ENCODE measurements at places on chromosomes 16 and 17.

- DNase-seq = no peak
Measured at GRCh38 chr17:14070344-14070984, 1.2 kb downstream of the COX10 start.

DNA sequence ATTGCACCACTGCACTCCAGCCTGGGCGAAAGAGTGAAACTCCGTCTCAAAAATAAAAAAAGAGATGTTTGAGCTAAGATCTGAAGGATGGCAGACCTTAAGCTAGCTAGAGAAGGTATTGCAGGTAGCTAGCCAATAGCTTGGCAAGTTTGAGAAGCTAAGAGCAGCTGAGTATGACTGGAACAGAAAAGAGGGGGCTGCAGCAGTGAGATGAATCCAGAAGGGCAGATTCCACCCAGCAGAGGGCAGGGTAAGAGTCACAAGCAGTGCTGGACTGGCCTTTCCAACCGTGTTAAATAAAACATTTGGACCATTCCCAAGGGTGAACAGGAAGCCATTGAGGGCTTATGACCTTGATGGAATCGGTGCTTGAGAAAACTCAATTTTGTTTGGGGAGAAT is 5.7 kb upstream of the PHAF1 start:
- DNase-seq = no peak

GRCh38 chr17:41251261-41251660 is 1.8 kb downstream of the KRTAP9-4 start:
- DNase-seq = no peak

- DNase-seq = no peak
Measured at GRCh38 chr17:47338026-47338425, 14.3 kb downstream of the EFCAB13 start.

DNA sequence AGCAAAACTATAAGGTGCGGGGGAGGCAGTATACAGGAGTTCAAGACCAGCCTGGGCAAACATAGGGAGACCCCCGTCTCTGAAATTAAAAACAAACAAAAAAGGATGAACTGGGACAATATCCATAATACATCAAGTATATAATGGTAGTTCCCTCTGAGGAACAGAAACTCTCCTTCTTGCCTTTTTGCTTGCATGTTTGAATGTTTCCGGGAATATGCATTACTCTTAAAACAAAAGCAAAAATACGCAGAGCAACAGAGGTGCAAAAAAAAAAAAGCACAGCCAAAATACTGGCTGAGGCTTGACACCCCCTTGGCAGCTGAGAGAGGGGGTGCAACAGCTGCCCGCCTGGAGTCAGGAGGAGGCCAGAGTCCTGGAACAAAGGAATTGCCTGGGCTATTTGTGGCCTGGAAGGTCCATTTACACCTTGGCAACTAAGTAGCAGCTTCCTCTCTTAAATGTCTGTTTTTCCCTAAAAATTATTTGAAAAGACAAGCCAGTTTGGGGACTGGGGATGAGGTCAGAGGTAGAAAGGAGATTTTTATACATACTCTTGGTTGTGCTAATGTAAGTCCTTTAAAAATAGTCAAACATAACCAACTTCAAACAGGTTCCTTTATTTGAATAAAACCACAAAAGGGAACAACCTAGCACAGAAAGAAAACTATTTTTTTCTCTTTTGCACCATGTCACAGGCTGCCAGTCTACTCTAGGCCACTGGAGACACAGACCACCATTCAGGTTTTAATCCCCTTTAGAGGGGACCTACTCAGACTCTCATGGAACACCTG is 19.5 kb downstream of the USP7 start:
- no peak for DNase-seq

- DNase-seq = peak; percentile 68
Measured at GRCh38 chr17:73595479-73595878, 48.8 kb downstream of the SDK2 start.

- DNase-seq = peak; percentile 49
Measured at GRCh38 chr16:89983536-89983935, 35.0 kb downstream of the DEF8 start.

DNA sequence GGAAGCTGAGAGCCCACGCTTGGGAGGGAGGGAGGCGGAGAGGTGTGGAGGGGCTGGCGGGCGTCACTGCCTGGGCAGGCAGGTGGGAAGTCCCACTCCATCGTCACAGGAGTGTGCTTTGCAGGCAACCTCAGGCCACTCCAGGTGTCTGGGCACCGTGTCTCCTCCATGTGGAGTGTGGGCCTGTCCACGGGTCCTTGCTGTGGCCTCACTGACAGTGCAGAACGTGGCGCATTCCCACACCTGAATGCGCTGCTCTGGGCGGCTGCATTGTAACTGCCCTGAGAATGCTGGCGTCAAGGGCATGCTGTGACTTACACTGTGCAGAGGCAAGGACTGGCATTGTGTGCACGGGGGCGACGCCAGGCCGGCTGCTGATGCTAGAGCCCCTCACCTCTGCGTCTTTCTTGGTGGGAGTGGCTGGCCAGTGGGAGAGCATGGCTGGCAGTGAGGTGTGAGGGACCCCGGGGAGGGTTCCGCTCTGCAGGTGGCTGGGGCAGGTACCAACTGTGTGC is 66.4 kb downstream of the BANP start:
- DNase-seq = no peak

- DNase-seq = no peak
Measured at GRCh38 chr17:29546830-29547229, 20.0 kb downstream of the ABHD15 start.

DNA sequence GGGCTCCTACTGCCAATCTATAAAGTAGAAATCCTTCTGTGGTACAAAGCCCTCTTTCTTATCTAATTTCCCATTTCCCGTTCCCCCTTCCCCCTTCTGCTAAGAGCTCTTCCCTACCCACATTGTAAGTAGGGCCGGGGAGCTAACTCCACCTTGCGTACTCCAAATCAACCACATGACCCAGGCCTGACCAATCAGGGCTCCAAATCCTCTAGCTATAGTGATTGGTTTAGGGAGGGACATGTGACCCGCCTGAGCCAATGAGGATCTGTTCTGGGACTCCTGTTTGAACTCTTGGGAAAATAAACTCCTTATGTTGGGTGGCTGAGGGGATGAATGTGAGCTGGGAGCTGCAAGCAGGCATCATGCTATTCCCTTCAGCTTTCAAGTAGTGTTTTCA is 40.9 kb upstream of the MEOX1 start:
- DNase-seq = peak; percentile 37

DNA sequence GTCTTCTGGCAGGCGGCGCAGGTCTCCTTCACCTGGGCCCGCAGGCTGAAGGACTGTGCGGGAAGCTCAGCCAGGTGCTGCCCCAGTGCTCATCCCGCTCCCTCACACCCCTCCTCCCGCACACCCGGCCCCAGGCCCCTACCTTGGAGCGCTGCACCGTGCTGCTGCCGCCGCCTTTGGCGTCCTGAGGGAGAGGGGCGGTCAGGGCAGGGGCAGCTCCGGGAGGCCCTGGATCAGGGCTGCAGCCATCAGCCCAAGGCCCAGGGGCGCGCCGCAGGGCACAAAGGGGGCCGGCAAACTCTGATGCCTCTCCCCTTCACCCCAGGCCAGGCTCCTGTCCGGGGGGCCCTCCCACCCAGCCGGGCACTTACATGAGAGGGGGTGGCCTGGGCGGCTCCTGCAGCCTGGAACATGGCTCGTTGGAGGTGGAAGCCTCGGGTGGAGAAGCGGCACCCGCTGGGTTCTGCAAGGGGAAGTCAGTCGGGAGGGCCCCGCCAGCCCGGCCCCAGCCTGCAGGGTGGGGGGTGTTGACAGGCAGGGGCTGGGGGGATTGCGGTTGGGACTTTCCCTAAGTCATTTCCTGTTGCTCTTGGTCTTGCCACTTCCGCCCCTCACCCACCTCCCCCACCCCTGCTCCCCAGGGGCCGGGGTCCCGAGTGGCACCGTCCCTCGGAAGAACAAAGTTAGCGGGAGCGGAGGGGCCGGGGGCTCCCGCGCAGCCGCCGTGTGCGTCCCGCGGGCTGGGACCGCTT is 863 bp downstream of the LIMD2 start:
- DNase-seq = peak; percentile 85

DNA sequence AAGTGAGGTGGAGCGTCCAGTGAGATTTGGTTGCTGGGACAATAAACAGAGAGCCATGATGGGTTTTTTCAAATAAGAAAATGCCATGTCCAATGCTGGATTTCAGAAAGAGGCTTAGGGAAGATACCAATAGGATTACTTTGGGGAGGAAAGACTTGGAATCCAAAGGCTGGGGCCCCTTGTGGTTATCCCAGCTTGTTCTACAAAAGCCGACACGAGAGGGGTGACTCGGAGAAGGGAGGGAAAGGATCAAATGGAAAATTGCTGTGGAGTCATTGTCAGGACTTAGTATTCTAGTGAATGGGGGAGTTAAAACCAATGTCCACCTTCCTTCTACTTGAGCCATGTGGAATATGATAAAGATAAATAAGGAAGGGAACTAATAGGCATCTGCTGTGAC is 305.5 kb downstream of the SOX9 start:
- DNase-seq = no peak

DNA sequence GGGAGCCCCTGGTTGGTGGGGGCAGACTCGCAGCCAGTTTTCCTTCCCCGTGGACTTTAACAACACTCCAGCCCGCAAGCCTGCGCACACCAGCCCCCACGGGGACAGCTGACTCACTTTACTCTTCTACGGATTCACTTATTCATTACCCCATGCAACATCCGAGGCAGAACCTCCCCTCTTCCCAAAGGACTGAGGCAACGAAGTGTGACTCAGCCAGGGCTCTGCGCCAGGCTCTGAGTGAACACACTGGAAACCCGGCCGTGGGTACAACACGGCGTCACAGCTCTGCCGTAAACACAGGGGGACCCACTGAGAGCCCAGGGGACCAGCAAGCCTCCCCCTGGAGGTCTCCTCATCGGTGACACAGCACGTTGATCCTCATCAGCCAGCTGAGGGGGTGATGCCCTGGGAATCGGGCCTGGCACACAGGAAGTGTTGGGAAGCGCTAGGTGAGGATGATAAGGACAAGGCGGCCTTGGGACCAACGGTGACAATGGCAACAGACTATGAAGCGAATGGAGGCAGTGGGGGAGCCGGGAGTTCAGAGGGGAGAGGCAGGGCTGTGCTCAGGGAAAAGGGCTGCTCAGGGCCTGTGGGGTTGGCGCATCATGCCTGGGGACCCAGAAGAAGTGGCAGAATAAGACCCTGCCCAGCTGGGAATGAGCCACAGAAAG is 14.6 kb downstream of the COTL1 start:
- DNase-seq = peak; percentile 80

- no peak for DNase-seq
Measured at GRCh38 chr16:77790009-77790372, 1.6 kb downstream of the VAT1L start.

GRCh38 chr16:77057161-77057774 is 133.7 kb upstream of the MON1B start:
- DNase-seq = no peak

- DNase-seq = no peak
Measured at GRCh38 chr17:76331083-76331482, 22.6 kb downstream of the PRPSAP1 start.

GRCh38 chr17:5976251-5976650 is 93.9 kb upstream of the WSCD1 start:
- DNase-seq = no peak

DNA sequence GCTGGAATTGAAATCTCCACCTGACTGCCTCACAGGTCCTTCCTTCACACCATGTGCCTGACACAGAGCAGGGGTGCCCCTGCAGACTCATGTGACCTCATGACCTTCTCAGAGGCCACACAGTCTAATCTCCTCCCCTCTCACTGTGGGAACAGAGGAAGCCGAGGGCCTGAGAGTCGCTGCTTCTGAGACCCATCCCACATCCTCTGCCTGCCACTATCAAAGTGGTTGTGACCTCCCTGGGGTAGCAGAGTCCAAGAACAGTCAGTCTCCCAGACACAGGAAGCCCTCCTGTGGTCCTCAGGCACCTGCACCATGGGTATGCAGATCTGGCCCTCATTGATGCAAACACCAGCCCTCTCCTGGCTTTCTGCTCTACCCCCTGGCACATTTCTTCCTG is 78.5 kb downstream of the RAB11FIP4 start:
- no peak for DNase-seq

- DNase-seq = no peak
Measured at GRCh38 chr16:81646561-81646960, 132.5 kb upstream of the PLCG2 start.

GRCh38 chr17:18859256-18859655 is 1.3 kb downstream of the PRPSAP2 start:
- no peak for DNase-seq

DNA sequence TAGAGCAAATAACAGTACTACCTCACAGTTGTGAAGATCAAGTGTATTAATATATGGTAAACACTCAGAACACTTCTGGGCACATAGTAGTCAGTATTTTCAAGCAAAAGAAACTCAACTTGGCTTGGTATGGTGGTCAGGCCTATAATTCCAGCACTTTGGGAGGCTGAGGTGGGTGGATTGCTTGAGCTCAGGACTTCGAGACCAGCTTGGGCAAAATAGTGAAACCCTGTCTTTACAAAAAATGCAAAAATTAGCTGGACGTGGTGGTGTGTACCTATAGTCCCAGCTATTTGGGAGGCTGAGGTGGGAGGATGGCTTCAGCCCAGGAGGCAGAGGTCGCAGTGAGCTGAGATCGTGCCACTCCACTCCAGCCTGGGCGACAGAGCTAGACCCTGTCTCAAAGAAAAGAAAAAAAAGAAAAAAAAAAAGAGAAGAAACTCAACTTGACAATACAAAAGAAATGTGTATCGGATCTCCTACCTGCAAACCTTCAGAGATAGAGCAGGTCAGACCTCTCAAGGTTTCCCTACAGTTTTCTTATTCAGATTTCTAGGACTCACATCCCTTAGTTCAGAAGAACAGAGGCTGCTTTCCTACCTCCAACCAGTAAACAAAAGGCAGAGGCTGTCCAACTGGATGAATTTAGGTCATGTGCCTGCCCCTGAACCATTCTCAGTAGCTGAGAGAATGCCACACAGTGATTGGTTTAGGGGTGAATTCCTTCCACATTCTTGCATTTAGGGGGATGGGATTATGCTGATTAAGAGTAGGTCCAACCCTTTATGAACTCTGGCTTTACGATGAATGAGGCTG is 1.7 kb upstream of the KPNA2 start:
- DNase-seq = no peak

DNA sequence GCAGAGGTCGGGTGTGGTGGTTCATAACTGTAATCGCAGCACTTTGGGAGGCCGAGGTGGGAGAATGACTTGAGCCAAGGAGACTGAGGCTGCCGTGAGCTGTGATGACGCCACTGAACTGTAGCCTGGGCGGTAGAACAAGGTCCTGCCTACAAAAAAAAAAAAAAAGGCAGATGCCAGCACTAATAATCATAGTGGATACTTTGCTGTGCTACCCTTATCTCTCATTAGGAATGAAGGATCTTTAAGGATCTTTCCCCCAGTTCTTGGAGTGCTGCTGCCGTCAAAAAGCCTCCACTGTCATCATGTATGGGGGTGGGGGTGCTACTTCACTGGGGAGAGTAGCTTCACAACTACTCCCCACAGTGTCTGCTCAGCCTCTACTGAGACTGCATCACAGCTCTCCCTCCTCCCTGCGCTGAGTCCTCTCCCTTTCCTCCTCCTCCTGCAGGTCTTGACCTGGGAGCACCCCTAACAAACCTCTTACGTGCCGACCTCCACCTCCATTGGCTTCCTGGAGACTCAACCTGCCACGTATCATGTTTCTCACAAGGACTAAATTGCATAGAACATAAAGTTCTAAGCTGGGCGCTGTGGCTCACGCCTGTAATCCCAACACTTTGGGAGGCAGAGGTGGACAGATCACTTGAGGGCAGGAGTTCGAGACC is 24.4 kb upstream of the ST6GALNAC1 start:
- no peak for DNase-seq

- DNase-seq = no peak
Measured at GRCh38 chr17:83024218-83024971, 55.0 kb upstream of the METRNL start.

All from stimulated activated CD8-positive, alpha-beta memory T cell treated with anti-CD3 and anti-CD28 coated beads, Interleukin-4, amount 100 ng/mL, for 48 hours (primary cell).